ENCODE measurements at places on chromosomes 7 and 10.

DNA sequence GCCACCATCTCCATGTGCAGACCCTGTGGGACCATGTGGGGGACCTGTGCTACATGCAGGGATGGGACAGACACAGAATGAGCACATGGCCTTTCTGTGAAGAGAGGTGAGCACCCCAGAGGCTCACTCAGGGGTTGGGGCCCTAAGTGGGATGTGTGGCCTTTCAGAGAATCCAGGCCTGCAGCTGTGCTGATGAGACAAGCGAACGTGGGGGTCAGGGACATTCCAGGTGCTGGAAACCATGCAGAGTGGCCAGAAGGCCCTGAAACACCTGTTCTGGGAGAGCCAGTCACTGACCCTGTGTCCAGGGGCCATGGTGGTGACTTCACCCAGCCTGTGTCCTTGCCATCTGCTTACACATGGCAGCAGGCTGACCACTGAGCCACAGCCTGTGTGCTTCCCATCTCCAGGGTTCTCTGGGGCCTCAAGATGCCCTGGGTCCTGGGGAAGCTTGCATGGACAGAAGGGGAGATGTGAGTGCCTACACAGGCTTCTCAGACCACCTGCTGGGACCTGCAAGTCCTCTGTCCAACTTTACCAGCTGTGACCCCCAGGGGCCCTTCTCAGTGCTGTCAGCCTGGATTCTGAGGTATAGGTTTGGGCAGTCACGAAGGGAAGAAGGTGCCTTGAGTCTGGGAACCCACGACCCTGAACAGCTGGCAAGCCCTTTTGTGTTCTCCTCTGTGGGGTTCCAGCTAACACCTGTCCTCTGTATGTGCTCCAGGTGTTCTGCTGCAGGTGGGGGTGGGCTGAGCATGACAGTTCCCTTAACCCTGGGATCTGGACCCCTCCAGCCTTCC is 17.6 kb downstream of the RAMP3 start:
- no peak for DNase-seq

DNA sequence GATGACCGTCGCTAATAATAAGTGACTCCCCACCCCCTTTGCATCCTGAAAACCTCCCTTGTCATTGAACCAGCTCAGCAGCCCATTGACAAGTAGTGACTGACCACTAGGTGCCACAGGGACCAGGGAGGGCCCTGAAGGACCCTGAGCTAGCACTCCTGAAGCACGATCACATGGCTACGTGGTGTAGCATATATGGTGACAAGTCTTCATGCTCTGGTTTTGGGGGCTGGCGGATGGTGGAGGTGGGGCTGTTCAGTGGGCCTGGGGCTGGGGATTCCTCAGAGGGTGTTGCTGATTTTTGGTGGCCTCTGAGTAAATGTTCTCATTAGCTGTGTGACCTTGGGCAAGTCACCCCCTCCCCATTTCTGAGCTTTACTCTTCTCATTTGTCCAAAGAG is 4.7 kb downstream of the ADAMTS14 start:
- DNase-seq = no peak

GRCh38 chr7:68828575-68828974 is 769.7 kb upstream of the AUTS2 start:
- no peak for DNase-seq

GRCh38 chr10:36181426-36182178 is 539.5 kb upstream of the FZD8 start:
- no peak for DNase-seq

GRCh38 chr10:23106331-23107072 is 11.1 kb downstream of the MSRB2 start:
- DNase-seq = no peak

- no peak for DNase-seq
These were observed 98.3 kb upstream of the ARHGAP21 start for GRCh38 chr10:24821986-24822385.

- DNase-seq = no peak
These were observed 846 bp upstream of the ZNF775 start for GRCh38 chr7:150378115-150378852.

DNA sequence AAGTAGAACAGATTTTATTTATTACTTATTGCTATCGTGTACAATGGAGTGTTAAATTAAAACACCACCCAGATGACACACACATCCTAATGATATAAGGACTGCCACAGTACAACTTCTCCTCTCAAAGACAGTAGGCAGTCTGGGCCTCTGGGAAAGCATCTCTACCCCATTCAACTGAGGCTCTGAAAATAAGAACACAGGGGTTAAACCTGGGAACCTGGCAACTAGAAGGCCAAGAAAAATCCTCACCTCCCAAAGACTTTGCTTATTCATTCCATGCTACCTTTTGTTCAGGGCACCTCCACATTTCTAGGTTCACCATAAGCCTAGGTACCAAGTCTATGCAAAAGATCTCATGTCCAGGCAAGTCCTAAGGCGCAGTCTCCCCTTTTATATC is 125.4 kb upstream of the FEZF1 start:
- DNase-seq = no peak

- no peak for DNase-seq
These were observed 97.8 kb downstream of the PLXDC2 start for GRCh38 chr10:19913987-19914386.

DNA sequence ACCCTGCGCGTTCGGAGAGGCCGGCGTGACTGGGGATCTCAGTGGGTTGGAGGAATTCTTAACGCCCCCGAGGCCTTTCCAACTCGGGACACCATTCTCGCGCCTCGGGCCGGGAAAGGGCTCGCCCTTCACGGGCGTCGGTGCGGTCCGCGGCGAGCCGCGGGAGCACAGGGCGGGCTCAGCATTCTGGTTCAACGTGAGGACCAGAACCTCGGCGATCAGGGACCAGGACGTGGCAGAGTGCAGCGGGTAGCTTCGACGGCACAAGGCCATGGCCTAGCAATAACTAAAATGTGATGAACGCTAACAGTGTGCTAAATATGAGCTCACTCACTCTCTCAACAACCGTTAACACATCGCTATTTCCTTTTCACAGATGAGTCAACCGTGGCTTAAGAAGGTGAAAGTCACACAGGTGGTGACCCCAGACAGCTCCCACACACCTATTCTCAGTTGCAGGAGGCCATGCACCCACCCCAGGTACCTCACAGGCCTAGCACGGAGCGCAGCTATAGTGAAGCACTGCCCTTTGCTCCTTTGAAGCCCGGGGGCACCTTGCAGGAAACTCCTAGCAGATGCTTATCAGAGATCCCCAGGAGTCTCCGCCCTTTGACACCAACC is 4.5 kb upstream of the EMX2 start:
- DNase-seq = no peak

DNA sequence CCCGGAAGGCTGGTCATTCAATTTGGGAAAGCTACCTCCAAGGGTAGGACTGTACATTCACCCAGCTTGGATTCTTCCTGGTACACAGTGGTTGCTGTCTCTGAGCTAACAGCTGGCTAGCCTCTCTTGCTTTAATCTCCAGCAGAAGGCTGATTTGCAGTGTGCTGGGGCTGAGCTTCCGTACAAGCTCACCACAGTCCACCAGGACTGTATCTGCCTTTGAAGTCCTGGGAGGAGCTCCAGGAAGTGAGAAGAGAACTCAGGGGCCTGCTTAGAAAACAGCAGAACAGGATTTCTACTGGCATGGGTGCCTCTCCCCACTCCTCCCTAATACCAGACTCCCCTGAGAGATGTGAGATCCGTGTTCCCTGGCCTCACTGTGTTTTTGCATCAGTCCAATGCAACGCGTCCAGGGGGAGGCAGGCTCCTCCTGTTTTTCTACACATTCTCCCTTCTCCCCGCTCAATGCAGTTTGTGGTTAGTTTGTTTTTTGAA is 6.6 kb downstream of the AFAP1L2 start:
- no peak for DNase-seq

DNA sequence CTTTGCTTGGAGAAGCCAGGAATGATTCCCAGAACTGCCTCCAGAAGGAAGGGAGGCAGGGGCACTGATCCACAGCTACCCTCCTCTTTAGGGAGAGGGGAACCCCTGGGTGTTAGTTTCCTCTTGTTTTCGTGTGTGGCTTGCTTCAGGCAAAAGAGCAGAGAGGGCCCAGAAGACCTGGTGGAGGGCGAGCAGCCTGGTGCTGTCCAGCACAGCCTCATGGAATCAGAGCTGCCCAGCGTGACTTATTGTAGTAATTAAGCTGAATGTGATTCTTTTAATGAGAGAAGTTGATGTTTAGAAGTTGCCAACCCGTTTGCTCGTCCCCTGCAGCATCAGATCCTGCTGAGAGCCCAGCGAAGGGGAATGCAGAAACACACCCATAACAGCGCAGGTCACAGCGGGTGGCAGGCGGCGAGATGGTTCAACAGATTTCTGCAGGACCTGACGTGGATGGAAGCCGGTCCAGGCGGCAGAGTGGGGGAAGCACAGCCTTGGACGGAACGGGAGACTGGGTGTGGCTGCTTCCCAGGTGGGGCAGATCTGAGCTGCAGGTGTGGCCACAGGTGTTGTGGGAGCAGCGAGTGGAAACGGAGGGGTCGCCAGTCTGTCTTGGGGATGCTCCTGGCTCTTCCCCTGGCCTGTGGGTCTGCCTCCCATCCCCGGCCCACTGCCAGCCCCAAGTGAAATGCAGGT is 53.7 kb upstream of the SHH start:
- no peak for DNase-seq

DNA sequence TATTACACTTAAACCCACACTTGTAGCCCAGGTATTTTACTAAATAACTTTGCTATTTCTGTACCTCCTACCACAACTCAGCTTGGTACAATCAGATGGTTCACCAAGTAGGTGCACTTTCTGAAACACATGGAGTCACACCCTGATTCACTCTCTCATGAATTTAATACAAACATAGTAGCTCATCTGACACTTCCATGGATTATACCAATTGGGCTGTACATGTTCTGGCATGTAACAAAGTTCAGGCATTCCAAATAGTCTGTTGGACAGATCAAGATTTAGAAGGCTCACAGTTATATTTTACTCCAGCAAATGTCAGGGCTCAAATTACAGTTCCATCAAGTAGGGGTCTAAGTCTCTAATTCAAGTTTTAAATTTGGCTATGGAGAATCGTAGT is 62.2 kb upstream of the RNF148 start:
- DNase-seq = no peak

- DNase-seq = no peak
These were observed 500.8 kb downstream of the PLXNA4 start for GRCh38 chr7:132075515-132075914.

GRCh38 chr7:7385421-7385820 is 150.3 kb downstream of the COL28A1 start:
- no peak for DNase-seq

GRCh38 chr10:78357141-78358063 is 323.7 kb downstream of the RPS24 start:
- no peak for DNase-seq

- no peak for DNase-seq
These were observed 102.7 kb downstream of the ZNF248 start for GRCh38 chr10:37754538-37755323.

DNA sequence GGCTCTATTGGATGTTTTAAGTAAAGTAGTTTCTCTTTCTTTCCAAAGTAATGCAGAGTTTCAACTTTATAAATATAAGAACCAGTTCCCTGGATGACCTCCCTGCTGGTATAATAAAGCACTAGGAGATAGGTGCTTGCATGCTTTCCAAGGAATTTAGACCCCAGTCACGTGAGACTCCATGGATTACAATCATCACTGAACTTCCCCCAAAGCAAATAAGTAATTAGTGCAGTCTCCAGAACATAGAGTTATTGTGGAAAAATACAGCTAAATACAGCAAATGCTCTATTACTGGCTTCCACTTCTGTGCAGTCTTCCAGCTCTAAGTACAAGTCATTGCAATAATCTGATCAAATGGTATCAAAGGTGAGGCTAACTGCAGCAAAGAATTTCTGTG is 220.2 kb upstream of the STEAP1 start:
- no peak for DNase-seq

- DNase-seq = no peak
These were observed 314.1 kb downstream of the WDR37 start for GRCh38 chr10:1370298-1370697.

DNA sequence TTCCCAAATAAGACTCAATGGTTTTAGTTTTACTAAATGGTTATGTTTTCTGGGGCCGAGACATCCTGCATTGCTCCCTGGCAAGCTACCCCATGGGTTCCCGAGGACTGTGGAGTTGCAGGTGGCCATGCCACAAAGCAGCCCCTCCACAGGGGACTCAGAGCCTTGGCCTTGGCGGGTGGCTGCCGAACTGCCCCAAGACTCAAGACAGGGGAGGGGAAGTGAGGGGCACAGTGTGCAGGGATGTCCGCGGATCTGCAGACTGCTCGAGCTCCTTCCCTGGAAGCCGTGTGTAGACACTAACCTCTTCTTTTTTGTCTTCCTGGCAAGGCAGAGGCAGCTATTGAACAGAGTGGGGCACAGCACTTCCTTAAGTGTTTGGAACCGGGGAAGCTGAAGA is 154.6 kb downstream of the EBF3 start:
- no peak for DNase-seq

GRCh38 chr7:135914346-135914745 is 62.8 kb downstream of the MTPN start:
- no peak for DNase-seq

DNA sequence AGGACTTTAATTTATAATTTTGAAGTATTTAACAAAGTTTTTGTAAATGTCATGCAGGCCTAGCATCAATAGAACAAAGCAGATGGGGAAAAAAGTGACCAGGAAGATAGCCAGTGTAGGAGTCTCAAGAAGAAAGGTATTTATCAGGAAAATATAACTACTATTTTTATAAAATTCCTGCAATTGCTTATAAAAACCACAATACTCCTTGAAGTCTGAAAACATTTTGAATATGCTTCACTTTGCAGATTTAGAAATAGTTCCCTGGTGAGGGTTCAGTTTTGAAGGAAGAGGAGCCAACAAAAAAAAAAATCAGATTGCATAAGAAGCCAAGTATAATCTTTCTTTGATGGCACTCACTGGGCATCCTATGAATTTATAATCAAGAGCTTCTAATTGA is 34.1 kb downstream of the MTERF1 start:
- DNase-seq = no peak

DNA sequence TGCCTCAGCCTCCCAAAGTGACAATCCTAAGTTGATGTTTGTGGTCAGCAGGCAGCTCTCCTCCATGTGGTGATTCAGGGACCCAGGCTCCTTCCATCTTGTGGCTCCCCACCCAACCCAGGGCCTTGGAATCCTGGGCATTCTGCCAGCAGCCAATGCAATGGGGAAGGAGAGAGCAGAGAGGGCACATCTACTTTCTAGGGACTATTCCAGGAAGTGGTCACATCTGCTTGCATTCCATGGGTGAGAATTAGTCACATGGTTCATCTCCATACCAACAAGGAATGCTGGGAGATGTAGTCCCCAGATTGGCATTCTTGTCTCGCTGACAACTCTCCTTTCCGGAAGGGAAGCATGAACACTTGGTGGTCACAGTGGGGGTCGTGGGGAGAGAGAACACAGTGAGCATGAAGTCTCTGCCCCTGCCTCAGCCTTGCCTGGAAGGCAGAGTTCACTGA is 9.9 kb upstream of the SRRM3 start:
- DNase-seq = no peak

DNA sequence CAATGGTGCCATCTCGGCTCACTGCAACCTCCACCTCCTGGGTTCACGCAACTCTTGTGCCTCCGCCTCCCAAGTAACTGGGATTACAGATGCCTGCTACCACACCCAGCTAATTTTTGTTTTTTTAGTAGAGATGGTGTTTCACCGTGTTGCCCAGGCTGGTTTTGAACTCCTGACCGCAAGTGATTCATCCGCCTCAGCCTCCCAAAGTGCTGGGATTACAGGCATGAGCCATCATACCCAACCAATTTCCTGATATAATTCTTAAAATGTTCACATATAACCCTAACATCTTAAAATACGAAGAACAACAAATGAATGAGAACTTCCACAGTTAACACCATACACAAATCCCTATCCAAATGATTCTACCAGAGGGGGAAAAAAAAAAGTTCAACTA is 31.2 kb downstream of the BAIAP2L1 start:
- DNase-seq = no peak

- DNase-seq = no peak
These were observed 405 bp upstream of the ENTPD1 start for GRCh38 chr10:95755511-95756004.
